ENCODE measurements at places on chromosomes 3 and 15.

- DNase-seq: no peak
These were observed 65.4 kb upstream of the ACAD9 start for GRCh38 chr3:128814060-128814459.

DNA sequence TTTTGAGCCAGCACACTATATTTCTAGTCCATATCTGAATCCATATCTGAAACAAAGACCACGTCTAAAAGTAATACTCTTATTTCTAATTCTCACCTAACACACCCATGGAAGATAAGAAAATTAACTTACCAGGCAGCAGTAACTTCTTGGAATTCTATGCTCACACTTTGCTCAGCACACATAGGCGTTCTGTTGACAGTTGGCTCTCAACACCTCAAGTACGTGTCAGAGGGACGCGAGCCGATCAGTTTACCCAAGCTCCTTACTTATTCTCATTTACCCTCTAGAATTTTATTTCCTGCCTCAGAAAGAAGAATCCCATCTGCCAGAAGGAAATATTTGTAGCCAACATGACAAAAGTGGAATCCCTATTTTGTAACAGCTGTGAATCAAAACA is 911.9 kb downstream of the FHIT start:
- DNase-seq: no peak

- DNase-seq: no peak
These were observed 8.6 kb upstream of the PPM1L start for GRCh38 chr3:160747422-160747821.

GRCh38 chr15:100245487-100245820 is 96.3 kb downstream of the ADAMTS17 start:
- no peak for DNase-seq

GRCh38 chr3:54393150-54393549 is 270.8 kb downstream of the CACNA2D3 start:
- DNase-seq: no peak

- no peak for DNase-seq
These were observed 9.6 kb downstream of the MESP2 start for GRCh38 chr15:89785774-89786140.

- DNase-seq: no peak
These were observed 52.1 kb downstream of the TMEM212 start for GRCh38 chr3:171895291-171895690.

DNA sequence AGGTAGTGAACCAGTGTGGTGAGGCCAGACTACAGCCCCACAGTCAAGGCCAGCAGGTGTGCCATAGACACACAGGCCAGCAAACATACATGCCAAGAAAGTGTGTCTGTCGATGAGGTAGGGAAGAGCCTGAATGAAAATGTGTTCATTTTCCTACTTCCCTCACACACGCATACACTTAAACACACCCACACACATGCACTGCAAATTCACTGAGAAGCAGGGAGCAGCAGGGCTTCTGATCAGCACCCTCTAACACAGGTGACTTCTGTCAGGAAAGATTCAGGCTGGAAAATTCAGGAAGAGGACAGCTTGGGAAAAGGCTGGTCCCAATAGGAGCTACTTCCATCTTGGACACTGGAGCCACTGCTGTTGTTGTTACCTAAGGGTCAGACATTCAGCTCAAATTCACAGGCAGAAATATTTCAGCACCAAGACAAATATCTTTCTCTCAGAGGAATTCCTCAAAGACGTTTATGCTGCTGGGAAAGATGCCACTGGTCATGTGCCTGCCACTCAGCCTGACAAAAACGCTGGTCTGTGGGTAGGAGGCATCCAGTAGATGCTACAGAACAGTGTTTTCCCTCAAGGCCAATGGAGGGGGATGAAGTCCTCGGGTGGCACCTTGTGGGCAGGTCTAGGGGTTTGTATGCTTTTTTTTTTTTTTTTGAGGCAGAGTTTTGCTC is 40.9 kb upstream of the LARS2 start:
- DNase-seq: no peak

DNA sequence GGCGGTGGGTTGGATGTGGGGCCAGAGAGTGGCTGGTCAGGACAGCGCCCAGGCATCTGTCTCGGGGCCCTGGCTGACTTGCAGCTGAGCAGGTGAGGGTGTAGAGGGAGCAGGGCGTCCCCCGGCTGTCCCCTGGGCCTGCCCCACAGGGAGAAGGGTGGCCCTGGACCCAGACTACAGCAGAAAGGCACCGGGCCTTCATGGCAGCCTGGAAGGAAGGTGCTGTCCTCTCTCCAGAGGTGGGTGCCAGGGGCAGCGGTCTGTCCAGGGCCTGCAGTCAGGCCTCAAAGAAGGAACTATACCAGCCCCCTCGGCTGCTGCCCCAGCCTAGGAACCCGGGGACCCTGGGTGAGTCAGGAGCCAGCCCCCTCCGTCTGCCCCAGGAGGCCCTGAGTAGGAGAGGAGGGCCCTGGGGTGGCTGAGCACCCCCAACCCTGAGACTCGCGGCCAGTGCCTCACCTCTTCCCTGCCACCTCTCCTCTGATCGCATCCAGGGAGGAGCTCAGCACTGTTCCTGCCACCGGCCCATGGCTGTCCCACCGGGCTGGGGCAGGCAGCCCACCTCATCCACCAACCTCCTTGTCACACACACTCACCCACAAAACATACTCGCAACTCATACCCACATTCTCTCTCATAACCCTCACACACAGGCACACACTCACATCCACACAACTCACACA is 133.5 kb downstream of the FBLN2 start:
- DNase-seq: no peak

GRCh38 chr3:196440041-196440537 is 7.9 kb upstream of the UBXN7 start:
- DNase-seq: no peak

DNA sequence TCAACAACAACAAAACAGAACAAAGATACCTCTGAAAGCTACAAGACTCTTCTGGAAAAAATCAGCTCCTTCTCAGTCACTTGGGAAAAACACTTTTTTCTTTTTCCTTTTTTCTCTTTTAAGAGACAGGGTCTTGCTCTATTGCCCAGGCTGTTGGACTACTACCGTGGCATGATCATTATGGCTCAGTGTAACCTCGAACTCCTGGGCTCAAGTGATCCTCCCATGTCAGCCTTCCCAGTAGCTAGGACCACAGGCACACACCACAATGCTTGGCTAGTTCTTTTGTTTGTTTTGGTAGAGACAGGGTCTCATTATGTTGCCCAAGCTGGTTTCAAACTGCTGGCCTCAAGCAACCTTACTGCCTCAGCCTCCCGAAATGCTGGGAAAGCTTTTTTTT is 12.8 kb downstream of the MYO9A start:
- no peak for DNase-seq

- DNase-seq: peak; percentile 35
These were observed 271.5 kb upstream of the DCBLD2 start for GRCh38 chr3:99172736-99173657.

DNA sequence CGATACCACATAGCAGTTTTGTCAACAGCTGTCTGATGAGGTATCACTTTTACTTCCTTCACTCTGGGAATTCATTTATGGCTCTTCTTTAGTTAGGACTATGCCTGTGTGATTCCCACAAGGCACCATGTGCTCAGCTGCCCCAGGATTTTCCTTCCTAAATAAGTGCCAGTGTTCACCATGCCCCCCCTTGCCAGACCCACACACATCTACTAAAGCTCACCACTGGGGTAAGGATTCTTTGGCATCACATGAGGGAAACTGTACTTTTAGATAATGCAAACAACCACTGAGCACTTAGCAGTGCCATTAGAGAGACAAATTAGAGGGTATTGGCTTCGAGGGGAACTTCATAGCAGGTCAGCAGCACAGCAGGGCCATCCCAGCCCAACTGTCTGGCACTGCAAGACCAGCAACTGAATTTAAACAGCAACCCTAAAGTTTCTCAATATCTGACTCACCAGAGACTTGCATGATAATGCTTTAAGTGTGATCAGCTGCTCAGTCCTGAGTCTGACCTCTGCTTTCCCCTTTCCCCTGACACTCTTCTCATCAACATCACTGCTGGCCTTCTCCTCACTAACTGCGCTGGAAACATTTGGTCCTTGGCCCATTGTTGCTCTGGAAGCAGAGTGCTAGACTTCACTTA is 114.3 kb downstream of the STAC start:
- peak; percentile 50 for DNase-seq

GRCh38 chr15:76840830-76841460 is 64.2 kb downstream of the SCAPER start:
- DNase-seq: no peak

DNA sequence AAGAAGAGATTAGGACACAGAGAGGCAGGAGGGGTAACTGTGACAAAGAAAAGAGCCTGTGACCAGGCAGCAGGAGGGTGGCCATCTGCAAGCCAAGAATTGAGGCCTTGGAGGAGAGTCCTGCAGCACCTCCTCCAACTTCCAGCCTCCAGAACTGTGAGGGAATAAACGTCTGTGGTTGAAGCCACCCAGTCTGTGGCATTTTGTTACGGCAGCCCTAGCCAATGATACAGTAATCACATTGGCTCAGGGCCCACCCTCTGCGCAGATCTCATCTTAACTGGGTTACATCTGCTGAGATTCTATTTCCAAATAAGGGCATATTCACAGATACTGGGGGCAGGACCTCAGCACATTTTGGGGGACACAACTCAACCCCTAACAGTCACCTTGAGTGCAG is 11.3 kb downstream of the SELENOS start:
- DNase-seq: peak; percentile 51

DNA sequence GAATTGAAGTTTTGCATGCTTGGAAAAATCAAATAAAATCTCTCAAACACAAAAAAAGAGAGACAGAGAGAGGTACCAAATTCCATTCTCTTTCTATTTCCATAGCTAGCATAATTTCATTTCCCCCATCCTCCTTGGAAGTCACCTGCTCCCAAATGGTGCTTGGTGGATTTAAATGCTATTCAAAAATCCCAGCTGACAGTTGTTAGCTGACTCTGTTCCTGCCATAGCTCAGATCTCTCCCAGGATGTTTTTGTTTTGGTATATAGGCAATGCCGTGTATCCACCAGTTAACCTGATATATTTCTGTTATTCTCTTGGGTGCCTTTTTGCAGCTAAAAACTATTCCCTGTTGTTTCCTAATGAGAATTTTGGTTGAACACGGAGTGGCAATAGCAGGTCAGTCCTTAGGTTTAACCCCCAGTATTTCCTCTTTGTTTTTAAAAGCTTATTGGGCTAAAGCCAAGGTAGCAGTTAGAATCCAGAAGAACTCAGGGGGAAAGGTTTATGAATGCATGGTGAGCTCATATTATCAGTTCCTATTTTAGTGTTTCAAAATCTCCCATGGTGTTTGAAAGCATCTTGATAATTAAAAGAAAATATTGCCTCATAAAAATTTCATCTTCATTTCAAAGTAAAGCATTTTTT is 240.0 kb upstream of the GBE1 start:
- no peak for DNase-seq

GRCh38 chr3:52841211-52841980 is 6.6 kb upstream of the MUSTN1 start:
- no peak for DNase-seq

- peak; percentile 53 for DNase-seq
These were observed 10.9 kb upstream of the FAM107A start for GRCh38 chr3:58588030-58588614.

- no peak for DNase-seq
These were observed 1.4 kb upstream of the ATP13A3 start for GRCh38 chr3:194488055-194488742.

- DNase-seq: no peak
These were observed 15.7 kb upstream of the TBC1D23 start for GRCh38 chr3:100245136-100245535.

DNA sequence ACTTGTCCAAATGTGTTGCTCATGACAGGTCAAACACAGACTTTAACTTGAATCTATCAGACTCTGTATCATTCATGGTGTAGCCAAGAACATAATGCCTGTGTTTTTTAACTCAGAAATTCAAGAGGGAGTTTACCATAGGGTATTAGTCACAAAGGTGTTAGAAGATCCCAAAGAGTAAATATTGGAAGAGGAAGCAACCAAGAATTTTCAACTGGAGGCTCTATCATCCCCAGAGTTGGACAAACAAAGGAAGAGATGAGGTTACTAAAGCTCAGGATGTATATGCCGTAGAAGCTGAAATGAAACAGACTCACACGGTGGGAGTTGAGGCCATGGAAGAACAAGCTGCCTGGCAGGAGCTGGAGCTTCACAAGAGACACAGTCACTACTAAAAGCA is 116.2 kb upstream of the COL8A1 start:
- DNase-seq: no peak

DNA sequence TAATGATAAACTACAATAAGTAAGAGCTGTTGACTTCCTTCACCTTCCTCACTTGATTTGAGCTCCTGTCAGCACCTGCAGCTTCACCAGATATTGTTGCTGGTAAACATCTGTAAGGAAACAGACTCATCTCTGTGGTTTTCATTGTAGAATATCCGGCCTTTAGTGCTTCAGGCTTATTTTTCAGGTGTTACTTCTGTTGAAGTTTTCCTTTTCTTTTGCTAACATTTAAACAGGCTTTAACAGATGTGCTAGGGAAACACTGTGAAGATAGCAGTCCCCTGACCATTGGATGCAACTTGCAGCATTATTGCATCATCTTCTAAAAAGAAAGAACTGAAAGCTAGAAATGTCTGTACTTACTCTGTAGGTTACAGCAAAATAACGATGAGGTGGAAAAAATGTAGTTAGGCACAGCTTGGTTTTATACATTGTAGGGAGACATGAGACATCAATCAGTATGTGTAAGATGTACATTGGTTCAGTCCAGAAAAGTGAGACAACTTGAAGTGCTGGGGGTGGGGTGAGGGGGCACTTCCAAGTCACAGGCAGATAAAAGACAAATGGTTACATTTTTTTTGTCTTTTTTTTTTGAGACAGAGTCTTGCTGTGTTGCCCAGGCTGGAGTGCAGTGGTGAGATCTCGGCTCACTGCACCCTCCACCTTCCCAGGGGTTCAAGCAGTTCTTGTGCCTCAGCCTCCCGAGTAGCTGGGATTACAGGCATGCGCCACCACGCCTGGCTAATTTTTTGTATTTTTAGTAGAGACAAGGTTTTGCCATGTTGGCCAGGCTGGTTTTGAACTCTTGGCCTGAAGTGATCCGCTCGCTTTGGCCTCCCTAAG is 10.2 kb downstream of the EDEM1 start:
- DNase-seq: no peak

DNA sequence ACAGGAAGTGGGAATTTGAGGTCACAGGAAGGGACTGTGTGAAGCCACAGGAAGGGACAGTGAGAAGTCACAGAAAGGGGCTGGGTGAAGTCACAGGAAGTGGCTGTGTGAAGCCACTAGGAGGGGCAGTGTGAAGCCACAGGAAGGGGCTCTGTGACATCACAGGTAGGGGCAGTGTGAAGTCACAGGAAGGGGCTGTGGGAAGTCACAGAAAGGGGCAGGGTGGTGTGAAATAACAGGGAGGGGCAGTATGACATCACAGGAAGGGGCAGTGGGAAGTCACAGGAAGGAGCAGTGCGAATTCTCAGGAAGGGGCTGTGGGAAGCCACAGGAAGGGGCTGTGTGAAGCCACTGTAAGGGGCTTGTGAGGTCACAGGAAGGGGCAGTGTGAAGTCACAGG is 35.8 kb downstream of the GASK1A start:
- DNase-seq: no peak

Data from right hindlimb (tissue), 1 donor.